ENCODE measurements at places on chromosomes 2 and 18. TPM values are rescaled to one million over a fixed set of nuclear protein-coding genes. Genes with fewer than 3 reads are reported as not detected.

The CYBRD1 gene
- total RNA-seq, result 51.1 TPM

DNA sequence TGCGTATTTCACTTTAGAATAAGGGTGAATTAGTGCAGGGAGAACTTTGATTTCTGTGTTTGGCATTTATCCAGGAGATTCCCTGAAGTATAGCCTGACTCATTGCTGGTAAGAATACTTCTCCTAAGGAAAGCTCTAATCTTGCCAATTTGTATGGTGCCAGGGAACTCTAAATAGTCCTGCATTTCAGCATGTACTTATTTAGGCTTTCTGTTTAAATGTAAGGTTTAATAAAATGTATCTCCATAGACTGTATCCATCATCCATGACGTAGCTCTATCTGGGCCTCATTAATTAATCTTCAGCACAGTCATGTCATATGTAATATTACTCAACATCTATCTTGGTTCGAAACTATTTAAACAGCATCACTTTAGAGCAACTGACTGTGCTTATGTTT, 127.7 kb downstream of the DOK6 start:
- H3K4me3 ChIP-seq, result no peak overlapping the region
- DNase-seq, result no peak
- no peaks in the 10 kb centered on the region for H3K4me1 ChIP-seq

DNA sequence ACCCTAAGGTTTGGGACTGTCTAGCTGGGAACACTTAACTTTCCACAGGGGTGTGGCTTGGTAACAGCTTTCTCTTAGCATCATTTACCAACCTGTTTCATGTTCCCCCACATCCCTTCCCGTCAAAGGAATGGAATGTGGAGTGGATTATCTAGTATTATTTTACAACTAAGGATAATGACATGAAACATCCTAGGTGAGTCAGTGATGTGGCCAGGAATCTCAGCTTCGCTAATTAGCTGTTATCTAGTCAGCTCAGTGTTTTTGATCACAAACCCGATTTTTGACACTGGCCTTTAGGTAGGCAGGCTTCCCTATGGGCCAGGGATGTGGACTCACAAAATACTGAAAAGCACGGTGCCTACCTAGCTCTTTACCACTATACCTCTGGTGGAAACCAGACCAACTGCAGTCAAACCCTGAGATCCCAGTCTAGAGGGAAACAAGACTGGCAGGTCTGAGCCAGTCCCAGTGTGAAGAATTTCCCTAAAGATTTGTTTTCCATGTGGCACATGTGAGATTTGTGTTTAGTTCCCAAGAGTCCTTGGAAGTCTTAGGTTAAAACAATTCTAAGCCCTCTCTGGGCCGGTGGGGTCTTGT, 2.8 kb upstream of the NRP2 start:
- no peak for DNase-seq
- no peak overlapping the region for H3K4me3 ChIP-seq
- no peak overlapping the region for H3K27ac ChIP-seq
- peaks cover 16% of the 10 kb centered on the region for H3K4me1 ChIP-seq
- no peaks in the 10 kb centered on the region for H3K27me3 ChIP-seq

The SLC30A3 gene
- total RNA-seq, result not detected

- H3K27me3 ChIP-seq, result no peaks in the 10 kb centered on the region
- no peak overlapping the region for H3K27ac ChIP-seq
- H3K36me3 ChIP-seq, result no peaks in the 10 kb centered on the region
Observed at GRCh38 chr18:80127635-80128034, 18.6 kb downstream of the ADNP2 start.

DNA sequence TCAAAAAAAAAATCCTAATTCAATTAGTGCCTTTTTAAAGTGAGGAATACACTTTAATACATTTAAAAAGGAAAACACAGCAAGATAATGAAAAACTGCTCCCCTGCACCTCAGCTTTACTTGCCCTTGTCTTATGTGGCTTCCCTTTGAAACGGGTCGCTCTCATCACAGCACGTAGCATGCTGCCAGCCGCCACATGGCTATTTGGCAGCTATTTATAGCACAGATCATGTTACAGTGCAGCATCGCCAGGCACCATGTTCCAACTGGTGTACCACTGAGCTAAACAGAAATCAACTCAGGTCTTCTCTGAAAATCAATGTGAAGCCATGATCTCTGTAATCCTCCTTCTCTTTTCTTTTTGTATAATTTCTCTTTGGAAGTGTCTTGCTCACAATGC, 65.1 kb downstream of the TMEM182 start:
- no peaks in the 10 kb centered on the region for H3K27me3 ChIP-seq
- DNase-seq, result no peak
- no peaks in the 10 kb centered on the region for H3K36me3 ChIP-seq
- H3K27ac ChIP-seq, result no peak overlapping the region
- H3K4me1 ChIP-seq, result no peaks in the 10 kb centered on the region
- no peak overlapping the region for H3K4me3 ChIP-seq

DNA sequence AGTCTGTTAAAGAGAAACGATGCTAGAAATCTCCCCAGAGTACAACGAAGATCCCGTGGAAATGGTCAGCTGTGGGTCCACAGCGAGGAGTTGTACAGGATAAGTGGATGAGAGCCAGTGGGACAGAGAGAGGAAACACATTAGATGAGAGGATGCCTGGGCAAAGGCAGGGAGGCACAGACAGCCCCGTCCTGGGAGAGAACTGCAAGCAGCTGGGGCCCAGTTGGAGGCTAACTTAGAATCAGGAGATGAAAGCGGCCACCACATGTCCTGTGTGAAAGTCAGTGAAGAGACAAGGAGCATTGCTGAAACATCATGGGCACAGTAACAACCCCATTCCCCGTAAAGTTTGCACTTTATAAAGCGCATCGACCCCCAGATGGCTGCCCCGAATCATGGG, 157.5 kb downstream of the RAPGEF4 start:
- no peak overlapping the region for H3K27ac ChIP-seq
- H3K27me3 ChIP-seq, result no peaks in the 10 kb centered on the region
- no peak overlapping the region for H3K4me3 ChIP-seq
- H3K4me1 ChIP-seq, result no peaks in the 10 kb centered on the region

DNA sequence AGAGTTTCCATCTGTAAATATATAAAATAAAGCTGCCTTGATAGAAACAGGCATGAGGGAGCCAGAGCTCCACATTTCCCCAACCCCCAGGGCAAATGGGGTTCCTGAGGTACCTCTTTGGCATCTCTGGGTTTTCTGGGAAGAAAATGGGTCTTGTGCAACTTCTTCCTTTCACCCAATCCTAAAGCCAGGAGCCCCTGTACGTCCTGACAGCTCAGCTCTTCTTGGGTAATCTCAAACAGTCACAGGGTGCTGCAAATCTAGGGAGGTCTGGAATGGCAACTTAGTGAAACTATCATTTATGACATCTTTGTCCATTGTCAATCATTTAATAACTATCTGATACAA, 36.6 kb upstream of the STAT1 start:
- H3K27me3 ChIP-seq, result no peaks in the 10 kb centered on the region
- peaks cover 3% of the 10 kb centered on the region for H3K4me1 ChIP-seq
- no peak for DNase-seq
- no peaks in the 10 kb centered on the region for H3K36me3 ChIP-seq
- peak overlapping the region; percentile 42 for H3K27ac ChIP-seq

- peaks cover 40% of the 10 kb centered on the region for H3K4me1 ChIP-seq
- no peaks in the 10 kb centered on the region for H3K36me3 ChIP-seq
- H3K27me3 ChIP-seq, result no peaks in the 10 kb centered on the region
- peak overlapping the region; percentile 90 for H3K4me3 ChIP-seq
Observed at GRCh38 chr2:98730053-98730706, 752 bp downstream of the MGAT4A start.
